Stimulated activated CD4-positive, alpha-beta T cell treated with anti-CD3 and anti-CD28 coated beads, Interleukin-15, amount 100 ng/mL, for 1 hour (primary cell): ENCODE measurements at places on chromosomes 7 and 10.

DNA sequence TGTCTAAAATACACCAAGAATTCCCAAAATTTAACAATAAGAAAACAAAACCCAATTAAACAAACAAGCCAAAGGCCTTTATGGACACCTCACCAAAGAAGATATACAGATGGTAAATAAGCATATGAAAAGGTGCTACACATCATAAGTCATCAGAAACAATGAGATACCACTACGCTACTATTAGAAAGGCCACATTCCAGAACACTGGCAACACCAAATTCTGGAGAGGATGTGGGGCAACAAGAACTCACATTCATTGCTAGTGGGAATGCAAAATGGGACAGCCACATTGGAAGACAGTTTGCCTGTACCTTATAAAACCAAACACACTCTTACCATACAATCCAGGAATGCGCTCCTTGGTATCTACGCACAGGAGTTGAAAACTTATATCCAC, 291.4 kb downstream of the TNS3 start:
- no peak for DNase-seq

GRCh38 chr10:126654579-126654978, 15.9 kb downstream of the C10orf90 start:
- DNase-seq: no peak

- no peak for DNase-seq
These were observed 569.4 kb downstream of the PTPRN2 start for GRCh38 chr7:158018098-158018762.

GRCh38 chr7:98238976-98239375, 13.1 kb downstream of the TECPR1 start:
- no peak for DNase-seq

DNA sequence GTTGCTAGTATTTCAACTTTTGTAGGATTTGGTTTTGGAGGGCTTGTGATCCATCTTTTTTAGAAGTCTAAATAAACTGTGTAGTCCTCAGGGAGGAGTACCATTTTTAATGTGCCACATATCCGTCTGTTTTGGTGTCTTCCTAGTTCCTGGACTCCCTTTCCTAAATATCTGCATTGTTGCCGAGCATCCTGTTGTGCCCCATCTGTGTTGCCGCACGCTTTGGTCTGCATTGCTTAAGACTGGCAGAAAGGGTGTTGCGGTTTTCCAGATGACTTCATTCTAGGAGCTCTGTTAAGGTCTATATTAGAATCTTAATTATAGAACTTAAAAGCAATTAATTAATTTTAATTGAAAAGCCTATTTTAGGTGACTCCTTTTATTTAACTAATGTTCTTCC, 49.4 kb downstream of the RBM33 start:
- DNase-seq: no peak

GRCh38 chr10:29657719-29658274, 23.0 kb upstream of the SVIL start:
- no peak for DNase-seq

GRCh38 chr10:93849593-93849992, 44.2 kb upstream of the SLC35G1 start:
- DNase-seq: no peak

DNA sequence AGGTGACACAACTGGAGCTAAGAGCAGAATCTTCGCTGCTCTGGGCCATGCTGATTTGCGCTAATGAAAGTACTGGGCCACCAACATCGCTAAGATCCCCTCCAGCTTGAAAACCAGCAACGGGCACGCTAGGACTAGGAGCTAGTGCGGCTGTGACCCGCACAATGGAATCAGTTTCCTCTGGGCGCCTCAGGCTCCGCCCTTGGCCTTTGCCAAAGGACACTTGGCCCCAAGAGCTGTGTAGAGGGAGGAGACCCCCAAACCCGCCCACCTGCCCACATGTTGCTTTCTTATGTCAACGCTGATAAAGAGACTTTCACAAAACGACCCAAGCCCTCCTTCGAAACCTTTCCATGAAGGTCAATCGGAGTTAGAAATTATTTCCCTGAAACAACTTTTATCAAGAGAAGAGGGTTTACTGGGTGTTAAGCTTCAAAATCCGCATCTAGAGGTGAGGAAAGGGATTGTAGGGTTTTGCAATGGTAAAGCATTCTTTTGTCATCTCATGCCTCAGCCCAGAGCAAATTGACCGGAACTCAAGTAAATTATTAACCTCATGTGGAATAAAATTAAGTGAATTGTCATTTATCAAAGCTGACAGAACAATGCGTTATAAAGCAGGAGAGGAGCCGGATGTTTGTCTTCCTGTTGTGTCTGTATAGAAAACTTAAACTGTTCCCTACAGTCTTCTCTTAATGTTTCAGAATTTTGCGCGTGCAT, 9.4 kb downstream of the ABCB5 start:
- DNase-seq: no peak

DNA sequence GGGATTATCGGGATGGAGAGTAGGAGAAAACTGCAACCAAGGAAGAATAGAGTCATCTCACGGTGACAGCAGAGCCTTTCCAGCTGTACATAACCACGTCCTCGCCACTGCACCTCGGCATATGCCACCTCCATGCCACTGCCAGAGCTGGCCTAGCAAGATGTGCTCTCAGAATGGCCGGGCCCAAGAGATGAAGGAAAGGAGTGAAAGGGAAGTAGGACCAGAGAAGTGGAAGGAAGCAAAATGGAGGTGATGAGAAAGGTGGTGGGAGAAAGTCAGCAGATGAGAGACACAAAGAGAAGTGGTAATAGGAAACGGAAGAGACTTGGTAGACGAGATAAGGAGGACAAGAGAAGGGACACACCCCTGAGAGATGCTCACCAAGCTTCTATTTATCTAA, 8.0 kb upstream of the CALU start:
- DNase-seq: no peak

DNA sequence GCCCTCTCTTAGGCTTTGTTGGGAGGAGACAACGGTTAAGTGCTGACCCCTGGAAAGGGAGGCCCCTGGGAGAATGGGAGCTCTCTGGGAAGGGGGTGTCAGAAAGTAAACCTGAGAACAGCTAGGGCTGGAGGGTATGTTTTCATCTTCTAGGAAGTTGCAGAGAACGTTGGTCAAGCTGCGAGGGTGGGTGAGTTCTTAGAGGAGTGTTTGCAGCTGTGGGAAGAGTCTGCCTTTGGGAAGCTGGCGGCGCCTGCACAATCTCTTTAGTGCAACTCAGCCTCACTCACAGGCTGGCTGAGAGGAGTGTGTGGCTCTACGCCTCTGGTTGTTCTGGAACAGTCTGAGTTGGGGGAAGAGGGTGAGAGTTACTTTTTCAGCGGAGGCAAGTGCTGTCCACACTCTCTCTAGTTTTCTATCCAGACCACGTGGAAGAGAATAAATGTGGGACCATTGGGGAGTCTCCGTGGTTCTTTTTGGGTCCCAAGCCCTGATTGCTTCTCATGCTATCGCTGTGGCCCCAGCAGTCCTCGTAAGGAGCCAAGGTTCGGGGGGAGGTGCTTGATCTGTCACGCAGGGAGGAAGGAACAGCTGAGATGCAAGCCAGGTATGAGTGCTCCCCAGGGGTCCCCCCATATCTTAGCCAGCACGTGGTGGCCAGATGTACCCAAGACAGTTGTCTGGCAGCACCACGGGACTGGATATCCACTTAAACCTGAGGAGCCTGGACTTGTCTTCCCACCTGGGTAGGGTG, 237.2 kb downstream of the BUB3 start:
- no peak for DNase-seq

- DNase-seq: no peak
These were observed 103.7 kb downstream of the TRIM24 start for GRCh38 chr7:138563808-138564207.

GRCh38 chr10:118912961-118913600, 116.4 kb upstream of the NANOS1 start:
- no peak for DNase-seq

DNA sequence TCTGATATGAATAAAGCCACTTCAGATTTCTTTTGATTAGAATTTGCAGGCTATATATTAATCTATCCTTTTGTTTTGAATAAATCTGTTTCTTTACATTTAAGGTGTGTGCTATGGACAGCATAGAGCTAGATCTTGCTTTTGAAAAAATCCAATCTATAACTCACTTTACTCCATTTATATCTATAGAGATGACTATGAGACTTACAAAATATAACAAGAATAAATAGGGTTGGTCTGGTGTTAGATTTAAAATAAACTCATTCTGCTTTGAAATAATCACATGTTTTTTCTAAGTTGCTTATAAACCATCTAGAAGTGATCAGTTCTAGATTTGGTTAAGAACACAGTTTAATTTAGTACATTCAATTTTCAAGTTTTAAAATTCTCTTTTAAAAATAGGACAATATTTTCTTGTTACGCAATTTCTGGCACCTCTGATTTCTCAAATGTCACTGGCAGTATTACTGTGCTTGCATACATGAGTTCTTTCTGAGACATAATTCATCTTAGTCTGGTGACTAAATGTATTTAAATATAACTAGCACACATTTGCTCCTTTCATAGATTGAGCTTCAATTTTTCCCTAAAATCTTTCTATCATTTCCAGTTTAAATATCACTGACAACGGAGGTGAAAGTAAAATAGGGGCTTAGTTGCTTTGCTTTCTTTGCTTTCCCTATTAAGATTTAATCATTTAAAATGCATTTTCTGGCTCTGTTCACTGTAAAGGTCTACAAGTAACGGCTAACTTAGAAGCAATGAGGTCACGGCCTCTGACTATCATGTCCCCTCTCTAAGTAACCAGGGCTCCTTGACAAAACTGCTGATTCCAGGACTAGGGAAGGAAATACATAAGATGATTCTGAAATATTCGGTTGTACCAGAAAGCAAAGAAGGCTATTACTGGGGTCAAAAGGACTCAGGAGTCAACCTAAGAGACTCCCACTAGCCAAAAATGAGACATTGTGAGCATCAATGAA, 89.3 kb downstream of the ICA1 start:
- DNase-seq: no peak

- no peak for DNase-seq
These were observed 307.2 kb downstream of the ACTR3B start for GRCh38 chr7:153066711-153067110.

GRCh38 chr7:51706851-51707250, 390.2 kb upstream of the COBL start:
- DNase-seq: no peak

DNA sequence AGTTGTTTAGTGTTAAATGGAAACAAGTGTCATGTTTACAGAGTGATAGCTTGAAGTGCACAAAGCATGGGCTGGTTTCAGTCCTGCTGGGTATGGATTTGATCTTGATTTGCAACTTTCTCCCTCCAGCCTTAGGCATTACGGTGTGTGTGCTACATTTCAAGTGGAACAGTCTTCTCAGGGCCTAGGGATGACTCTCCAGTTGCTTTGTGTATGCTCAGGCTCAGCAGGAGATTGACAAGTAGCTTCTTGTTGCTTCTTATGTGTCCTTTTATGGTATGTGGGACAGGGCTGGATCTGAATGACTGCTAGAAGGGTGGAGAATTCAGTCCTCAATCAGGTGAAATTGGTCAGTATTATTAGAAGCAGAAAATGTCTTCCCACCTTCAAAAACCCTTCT, 51.3 kb upstream of the PLEKHA1 start:
- DNase-seq: no peak

DNA sequence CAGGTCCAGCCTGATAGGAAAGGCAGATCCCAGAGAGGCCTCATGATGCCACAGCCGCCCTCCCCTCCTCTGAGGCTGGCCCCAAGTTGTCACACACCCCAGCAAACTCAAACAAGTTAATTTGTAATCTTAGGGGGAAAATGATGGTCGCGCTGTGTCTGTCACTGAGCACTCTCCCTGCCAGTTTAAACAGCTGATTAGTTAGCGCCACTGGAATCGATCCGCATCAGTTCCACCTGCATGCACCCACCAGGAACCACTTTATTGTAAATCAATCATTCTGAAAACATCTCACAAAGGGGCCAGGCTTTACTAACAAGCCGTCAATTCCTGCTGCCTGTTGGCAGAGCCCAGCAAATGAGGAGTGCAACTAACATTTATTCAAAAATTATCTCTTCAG, 870.9 kb downstream of the KCNMA1 start:
- DNase-seq: no peak

- DNase-seq: no peak
These were observed 5.3 kb downstream of the NEUROG3 start for GRCh38 chr10:69567920-69568319.

DNA sequence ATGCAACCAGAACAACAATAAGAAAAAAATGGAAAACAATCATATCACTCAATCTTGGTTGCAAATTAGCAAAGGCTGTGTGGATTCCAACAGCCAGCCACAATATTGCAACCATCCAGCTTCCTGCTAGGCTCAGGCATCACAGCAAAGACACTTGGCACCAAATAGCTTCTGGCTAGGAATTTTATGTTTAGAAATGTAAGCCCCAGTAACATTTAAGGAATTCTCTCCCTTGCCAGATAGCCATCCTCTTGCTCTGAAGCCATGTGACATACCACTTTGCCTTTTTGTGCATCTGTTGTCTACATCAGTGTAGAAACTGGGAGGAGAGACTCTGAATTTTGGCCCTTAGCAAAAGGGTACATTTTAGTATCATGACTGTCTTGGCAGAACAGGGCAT, 22.2 kb downstream of the MKX start:
- DNase-seq: no peak

GRCh38 chr7:32494946-32495297, 367 bp upstream of the AVL9 start:
- DNase-seq: no peak
